NCI-H2029 treated with DMSO at 0.1 percent for 48 hours (cell line): ENCODE measurements at places on chromosomes 1 and 21.

DNA sequence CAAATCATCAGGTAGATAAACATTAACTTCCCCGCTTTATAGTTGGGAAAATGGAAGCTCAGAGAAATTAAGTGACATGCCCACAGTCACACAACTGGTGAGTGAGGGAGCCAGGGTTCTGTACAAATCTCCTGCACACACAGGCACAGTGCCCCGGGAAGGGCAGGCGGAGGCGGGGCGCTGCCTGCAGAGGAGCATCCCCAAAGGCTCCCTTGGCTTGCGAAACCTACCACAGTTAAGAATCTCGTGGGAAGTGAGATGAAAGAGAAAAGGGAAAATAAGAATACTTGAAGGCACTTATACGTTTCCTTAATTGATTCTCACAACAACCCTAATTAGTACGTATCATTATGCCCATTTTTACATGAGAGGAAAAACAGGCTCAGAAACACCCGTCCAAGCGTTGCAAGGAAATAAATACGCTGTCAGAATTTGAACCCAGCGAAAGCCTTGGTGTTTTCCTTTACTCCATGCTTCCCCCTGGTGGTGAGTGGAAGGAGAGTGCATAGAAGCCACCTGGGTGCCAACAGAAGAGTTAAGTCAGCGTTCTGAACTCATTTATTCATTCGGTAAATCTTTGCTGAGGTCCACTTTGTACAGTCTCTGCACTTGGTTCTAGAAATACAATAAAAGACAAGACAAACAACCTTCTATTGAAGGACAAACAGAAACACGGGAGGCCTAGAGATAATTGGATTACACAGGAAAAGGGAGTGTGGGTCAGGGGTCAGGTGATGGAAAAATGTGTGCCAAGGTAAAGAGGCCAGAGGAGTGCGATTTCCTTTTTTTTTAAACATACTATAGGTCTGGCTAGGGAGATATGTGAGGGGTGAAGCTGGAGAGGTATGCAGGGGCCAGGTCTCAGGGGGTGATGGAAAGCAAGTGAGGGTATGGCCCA, 28.4 kb downstream of the ACP6 start:
- DNase-seq, result peak; percentile 42

GRCh38 chr1:52752484-52752826, 26.2 kb downstream of the ZYG11B start:
- no peak for DNase-seq

- no peak for DNase-seq
Observed at GRCh38 chr1:176029155-176029554, 177.9 kb downstream of the COP1 start.

GRCh38 chr21:37001441-37001840, 5.1 kb upstream of the RIPPLY3 start:
- DNase-seq, result no peak

DNA sequence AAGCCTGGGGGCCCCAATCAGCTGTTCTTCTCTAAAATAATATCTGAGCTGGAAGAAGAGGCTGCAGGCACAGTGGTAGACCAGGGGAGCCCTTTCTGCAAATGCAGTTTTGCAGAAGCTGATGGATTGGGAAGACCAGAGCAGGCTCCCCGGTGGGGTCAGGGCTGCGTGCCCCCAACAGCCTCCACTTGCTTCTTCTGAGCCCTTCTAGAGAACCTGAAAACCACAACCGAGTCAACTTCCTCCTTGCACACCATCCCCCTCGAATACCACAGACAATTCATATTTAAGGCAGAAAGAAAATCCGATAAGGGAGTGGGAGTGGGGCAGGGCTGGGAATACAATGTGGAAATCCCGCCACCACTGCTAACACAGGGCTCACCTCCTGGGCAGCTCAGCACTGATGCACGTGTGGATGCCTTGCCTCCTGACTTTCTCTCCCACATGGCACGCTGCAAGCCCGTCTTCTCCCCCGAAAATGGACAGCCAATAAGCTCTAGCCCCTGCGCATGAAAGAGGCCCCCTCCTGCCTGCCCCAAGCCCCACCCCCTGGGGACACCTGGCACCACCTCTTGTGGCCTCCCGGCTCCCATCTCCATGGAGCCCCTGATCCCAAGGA, 25.4 kb upstream of the ALDH4A1 start:
- DNase-seq, result no peak

DNA sequence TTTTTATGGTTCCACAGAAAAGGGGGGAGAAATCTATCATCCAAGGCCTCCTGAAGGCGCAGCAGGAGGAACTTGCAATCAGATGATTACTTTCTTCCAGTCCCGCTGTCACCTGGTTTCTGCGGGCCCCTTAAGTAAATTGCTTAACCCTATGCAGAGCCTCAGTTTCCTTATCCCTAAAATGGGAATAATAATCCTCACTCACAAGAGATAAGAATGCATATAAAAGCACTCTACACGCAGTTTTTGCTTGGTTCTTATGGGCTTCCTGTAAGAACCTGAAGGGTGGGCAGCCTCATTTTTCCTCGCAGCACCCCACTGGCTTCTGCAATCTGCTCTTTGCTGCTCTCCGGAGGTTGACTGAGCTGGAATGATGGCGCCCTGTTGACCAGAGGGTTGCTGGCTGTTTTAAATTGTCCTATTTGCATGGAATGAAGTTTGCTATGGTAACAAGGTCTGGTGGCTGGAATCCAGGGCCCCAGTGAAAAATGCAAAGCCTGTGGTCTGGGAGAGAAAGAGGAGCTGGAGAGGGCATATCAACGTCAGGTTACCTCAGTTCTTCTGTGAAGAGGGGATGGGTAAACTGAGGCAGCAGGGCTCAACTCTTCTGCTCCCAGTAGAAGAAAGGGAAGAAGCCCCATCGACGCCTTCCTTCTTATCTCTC, 1.0 kb upstream of the KAZN start:
- no peak for DNase-seq

GRCh38 chr1:221839782-221840395, 98.0 kb upstream of the DUSP10 start:
- no peak for DNase-seq

- no peak for DNase-seq
Observed at GRCh38 chr1:32250893-32251716, at the start of gene LCK. Gene LCK (plus strand): TSS chr1:32251265. CDS start chr1:32274330, 23,065 bp downstream.

DNA sequence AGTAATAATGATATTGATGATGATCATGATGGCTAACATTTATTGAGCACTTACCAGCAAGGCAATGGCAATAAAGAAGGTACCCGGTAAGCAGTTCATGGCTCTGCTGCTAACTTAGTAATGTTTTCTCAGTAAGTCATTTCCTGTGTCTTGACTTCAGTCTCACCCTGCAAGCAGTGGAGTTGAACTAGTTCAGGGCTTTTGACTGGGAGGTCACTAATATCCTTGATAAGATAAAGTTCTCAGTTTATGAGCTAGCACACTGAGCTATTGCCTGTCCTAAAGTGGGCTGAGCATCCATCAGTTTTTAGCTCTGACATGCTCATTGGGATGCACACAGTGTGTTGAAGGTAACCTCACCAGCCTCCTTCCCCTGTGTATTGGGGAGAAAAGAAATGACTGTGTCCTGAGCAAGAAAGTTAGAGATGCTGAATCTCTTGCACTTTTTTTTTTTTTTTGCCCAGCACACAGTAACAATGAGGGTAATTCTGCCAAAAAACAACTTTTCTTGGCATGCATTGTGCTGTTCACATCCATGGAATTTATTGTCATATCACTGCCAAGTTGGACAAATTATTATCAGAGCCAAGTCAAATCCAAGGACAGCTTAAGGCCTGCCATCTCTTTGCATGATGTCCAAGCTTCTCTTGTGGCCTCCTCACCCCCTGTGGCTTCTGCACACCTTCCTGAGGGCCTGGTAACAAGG, 55.5 kb upstream of the GADD45A start:
- DNase-seq, result no peak

- no peak for DNase-seq
Observed at GRCh38 chr21:40425981-40426380, 421.0 kb downstream of the DSCAM start.

DNA sequence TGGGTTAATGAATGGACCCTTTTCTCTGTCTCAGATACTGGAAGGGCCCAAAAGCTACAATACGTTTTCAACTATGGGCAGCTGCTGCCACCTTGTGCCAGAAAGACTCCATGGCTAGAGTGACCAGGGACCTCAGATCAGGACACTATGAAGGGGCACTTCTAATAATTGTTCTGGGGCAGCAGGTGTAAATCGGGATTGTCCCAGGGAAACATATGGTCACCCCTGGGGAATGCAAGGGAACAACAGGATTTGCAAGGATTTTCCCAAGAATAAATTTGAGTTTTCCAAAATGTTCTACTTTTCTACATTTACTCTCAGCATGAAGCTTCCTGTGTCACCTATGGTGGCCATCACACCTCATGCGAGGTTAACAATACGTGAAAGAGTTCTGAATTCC, 12.0 kb upstream of the FCAMR start:
- peak; percentile 42 for DNase-seq

DNA sequence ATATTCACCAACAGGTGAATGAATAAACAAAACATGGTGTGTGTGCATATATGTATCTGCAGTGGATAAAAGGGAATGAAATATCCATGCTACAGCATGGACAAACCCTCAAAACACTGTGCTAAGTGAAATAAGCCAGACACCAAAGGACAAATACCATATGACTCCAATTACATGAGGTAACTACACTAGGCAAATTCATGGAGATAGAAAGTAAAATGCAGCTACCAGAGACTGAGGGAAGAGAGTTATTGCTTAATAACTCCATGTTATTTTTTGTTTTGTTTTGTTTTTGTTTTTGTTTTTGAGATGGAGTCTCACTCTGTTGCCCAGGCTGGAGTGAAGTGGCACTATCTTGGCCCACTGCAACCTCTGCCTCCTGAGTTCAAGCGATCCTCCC, 2.4 kb downstream of the ITLN1 start:
- DNase-seq, result no peak

DNA sequence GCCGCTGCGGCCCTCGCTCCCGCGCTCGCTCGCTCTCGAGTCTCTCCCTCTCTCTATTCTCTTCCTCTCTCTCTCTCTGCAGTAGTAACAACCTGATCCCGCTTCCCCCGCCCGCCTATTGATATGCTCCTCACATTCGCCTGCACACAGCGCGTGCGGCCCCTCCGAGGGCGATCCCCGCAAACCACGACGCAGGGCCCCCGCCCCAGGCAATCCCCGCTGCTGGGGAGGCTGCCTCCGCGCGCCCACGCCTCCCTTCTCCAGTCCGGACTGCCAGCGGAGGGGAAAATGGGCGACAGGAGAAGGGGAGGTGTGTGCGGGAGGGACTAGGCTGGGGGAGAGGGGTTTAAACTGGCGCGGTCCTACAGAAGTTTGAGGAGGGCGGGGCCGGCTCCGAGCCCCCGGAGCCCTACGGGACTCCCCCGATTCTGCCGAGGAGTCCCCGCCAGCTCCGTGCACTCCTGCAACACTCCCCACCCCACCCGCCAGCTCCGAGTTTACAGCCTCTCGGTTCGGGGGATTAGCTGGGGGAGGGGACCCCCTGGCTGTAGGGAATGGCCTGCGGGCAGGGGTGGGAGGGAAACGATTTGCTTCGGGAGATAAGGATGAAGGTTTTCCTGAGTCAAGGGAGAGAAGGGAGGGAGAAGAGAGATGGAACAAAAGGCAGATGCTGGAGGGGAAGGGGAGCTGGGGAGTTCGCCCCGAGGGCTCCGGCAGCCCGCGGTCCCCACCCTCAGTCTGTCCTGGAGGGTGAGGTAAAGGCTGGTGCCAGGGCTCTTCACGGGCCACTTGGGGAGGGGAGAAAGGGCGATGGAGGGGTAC, 66.6 kb downstream of the SYT2 start:
- DNase-seq, result no peak

DNA sequence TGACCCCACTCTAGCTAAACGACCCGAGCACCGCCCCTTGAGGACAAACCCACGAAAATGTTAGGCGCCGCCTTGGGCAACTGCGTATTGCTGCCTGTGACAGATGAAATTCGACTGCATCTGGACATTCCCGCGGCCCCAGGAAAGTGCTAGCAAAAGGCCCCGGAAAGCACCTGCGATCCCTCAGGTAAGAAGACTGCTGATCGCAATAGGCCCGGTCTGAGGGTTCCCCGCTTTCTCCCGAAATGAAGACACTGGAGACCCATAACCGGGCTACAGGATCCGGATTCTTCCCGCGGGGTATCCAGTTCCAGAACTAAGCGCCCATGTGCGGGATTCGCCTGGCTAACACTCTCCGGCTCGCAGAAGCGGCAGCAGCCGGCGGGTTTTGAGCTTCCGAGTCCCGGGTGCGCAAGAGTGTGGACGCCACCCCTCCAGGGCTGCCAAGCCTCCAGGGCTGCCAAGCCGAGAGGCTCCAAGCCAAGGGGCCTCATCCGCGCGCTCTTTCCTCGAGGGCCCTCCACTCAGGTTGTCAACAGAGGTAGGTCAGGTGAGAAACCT, 157.9 kb upstream of the NBPF11 start:
- DNase-seq, result peak; percentile 67

GRCh38 chr21:38082936-38083485, 166.8 kb upstream of the KCNJ6 start:
- no peak for DNase-seq
